ENCODE measurements at places on chromosomes 5 and 9.

GRCh38 chr5:15763754-15764153 is 263.8 kb downstream of the FBXL7 start:
- no peak for DNase-seq

GRCh38 chr5:107919361-107919760 is 248.6 kb upstream of the EFNA5 start:
- no peak for DNase-seq

DNA sequence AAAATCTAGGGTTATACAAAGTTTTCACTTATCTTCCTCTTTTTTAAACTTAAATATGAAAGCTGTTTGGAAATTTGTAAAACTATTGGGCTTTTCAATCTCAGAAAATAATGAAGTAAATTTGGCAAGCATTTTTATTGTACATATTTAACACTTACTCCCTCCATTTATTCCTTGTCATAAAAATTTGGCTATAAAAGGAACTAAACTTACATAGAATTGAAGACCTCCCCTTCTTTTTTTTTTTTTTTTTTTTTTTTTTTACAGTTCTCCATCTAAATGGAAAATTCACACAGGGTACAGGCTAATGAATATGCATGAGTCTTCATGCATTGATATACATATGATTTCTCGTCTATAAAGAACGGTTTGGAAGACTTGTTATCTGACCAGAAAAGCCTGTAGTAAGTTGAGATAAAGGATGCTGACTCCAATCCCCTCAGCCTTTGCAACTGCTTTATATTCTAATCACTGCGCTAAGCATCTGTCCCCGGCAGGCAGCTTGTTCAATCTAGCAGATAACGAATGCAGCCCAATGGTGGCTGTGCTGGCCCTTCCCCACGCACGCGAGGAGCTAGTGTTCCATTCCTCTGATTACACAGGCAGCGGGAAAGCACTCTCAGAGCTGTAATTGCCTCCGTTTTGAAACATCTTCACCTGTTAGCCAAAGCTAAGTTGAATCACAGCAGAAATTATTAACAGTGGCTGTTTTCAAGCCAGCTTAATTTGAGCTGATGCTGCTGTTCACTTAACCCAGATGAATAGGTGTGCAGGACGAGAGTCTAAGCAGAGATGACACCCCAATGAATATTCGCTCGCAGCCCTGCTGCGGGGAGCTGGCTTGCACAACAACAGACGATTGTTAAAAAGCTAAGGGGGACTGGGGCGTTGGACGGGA is 453.8 kb upstream of the ZNF608 start:
- no peak for DNase-seq

GRCh38 chr9:88974641-88975040 is 16.6 kb upstream of the S1PR3 start:
- DNase-seq: no peak

- no peak for DNase-seq
Observed at GRCh38 chr9:21579247-21579671, 97.1 kb upstream of the IFNE start.

DNA sequence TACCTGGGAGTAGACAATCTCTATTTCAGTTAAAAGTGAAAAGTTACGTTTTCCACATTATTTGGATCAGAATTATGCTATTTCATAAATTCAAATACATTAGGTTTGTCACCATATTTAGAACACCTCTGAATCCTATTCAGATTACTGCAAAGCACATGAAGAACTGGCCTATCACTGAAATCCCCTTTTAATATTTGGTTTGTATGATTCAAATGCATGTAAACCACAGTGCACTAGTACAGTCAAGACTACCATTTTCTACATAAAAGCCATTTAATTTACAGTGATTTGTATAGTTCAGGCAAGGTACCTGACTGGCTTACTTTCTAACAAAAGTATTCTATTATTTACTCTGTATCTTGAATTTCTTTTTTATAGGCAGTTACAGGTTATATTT is 212.5 kb downstream of the MEF2C start:
- DNase-seq: no peak

- DNase-seq: no peak
Observed at GRCh38 chr5:143476601-143477211, 73.2 kb upstream of the NR3C1 start.

DNA sequence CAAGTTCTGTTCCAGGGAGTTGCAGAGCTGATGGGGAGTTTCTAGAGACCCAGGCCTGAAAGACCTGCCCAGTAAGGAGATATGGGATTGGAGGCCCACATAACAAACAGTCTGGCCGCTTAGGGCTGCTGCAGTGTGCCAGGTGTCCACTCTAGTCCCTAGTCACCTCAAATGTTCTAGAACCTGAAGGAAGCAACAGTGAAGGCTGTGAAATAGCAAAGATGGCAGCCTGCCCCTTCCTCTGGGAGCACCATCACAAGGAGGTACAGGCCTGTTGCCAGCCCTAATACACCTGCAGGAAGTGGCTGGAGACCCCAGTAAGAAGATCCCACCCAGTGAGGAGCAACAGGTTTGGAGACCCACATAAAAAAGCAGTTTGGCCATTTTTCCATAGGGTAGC is 783.8 kb upstream of the EDIL3 start:
- DNase-seq: no peak

GRCh38 chr5:167049043-167049663 is 1242.3 kb upstream of the WWC1 start:
- DNase-seq: peak; percentile 24

DNA sequence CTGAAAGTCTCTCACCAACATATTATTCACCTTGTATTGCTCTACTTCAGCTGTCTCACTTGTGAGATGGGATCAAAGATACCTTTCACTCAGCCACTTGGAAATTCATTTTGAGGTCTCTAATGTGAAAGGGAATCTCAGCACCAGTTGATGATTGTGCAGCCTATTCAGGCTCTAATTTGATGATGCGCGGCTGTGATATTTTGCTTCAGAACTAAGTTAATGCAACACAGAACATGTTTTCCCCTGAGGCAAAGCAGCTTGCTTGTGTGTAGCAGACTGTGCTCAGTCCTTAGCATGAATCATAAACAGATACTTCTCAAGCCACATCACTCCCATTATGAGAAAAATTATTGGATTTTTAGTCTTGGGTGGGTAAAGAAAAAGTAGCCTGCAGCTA is 378.8 kb downstream of the OSTF1 start:
- DNase-seq: no peak

DNA sequence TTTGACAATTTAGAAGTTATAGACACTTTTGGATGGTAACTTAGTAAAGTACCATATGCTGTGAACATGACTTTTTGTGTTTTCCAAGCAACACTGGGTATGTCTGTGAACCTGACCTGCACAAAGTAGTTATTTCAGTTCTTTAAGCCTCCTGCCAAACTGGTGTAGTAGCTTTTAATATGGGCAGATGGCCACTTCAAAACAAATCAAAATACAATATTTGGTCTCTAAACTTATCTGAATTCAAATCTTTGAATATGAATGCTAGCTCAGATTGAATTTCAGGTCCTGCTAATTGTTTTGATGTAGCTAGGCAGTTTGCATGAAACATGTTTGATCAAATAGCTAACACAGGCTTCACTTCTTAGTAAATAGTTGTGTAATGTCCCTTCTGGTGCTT is 1176.7 kb upstream of the CDH9 start:
- DNase-seq: no peak

DNA sequence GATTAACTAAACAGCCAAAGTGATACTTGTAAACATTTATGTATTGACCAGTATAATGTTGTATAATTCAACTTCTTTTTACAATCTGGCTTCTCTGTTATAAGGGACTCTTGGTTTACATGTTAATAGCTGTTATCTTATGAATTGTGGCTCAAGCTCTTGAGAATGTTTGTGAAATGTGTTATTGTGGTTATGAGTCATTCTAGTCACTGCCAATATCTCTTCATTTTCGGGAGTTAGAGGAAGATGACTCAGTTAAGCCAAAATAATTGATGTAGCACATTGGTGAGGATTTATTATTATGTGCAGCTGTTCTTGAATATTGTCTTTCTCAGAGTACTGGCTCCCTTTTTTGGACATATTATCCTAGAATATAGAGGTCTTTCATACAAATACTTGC is 655.2 kb upstream of the RIOK2 start:
- peak; percentile 39 for DNase-seq

- no peak for DNase-seq
Observed at GRCh38 chr5:98308231-98308630, 465.2 kb upstream of the RGMB start.

GRCh38 chr5:101045689-101046088 is 142.6 kb upstream of the ST8SIA4 start:
- DNase-seq: no peak

GRCh38 chr9:134476942-134477335 is 150.7 kb downstream of the RXRA start:
- no peak for DNase-seq

DNA sequence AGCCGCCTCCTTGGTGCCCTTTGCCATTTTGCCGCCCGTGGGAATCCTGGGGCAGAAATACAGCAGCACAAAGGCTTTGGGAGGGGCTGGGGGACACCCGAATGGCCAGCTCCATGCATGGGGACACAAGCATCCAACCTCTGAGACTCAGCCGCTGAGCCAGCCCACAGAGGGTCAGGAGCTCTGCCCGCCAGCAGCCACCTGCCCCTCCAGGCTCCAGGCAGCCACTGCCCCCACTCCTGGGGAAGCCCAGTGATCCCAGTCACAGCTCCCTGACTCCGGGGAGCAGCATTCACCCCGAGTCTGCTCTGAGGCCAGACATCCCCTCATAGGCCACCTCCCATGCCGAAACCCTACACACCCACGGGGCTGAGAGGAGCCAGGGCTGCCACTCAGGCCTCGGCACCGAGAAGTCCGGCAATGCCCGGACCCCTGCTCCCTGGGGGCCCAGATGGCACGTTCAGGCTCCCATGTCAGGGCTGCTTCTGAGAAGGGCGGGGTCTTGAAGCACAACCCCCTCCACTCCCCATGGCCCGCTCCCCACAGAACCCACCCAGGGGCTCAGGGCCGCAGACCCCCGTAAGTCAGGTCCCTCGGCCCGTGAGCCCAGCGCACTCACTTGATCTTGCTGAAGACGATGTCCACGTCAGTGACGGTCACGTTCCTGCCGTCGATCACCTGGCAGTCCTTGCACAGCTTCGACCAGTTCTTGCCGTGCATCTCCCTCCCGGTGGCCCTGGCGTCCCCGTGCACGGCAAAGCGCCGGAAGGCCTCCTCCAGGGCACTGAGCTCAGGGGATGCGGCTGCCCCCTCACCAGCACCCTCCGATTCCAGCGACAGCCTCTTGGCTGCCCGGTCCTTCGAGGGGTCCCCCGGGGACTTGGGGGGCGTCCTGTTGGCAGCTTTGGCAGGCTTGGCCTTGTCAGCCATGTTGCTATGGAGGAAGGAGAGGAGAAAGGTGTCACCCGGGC is 15.7 kb downstream of the TPPP start:
- no peak for DNase-seq

Data from HTR-8/SVneo (cell line).